Activated CD4-positive, alpha-beta T cell treated with anti-CD3 and anti-CD28 coated beads, Interleukin-2, amount 50 U/mL, for 16 hours (primary cell): ENCODE measurements at places on chromosomes 16 and 17.
A peak's percentile ranks its signal among the peaks of the same experiment; 100 is the strongest.

DNA sequence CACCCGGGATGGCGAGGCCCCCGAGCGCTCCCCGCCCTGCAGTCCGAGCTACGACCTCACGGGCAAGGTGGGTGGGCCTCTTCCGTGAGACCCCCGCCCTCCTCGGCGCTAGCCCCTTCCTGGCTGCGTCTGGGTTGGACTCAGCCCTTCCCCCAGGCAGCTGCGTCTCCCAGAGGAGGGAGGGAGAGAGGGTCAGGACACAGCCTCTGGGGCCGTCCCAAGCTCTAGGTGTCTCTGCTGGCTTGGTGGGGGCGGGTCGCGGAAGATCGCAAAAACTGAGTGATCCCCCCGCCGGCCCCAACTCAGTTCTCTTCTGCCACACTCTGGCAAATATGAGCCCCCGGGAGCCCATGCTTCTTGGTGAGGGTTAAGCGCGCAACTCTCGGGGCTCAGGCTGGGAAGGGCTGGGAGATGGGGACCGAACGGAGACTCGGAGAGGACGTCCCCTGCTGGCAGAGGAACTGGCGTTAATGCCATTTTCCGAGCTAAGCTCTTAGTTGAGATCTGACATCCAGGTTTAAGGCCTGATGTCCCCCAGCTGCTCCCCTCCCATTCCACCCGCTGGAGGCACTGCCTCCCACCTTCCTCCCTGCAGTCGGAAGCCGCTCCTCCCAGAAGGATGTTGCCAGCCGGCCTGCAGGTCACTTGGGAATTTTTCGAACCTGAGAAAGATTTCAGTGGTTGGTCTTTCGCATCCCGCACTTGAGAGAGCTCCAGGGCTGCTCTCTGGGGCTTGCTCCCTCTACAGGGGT is 419 bp downstream of the RAB37 start:
- DNase-seq = peak; percentile 51

DNA sequence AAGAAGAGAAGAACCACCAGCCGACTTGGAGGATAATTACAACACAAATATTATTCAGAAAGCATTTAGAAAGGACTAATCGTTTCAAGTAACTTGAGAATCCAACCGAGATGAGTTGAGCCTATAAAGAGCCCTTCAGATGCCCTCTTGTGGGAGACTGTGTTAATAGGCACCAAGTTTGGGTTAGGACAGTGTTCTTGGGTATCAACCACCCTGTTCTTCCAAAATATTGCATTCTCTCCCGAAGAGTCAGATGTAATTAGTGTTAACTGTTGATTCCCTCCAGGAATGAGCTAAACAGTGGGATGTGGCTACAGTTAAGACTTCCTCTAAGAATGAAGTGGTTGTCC is 87.8 kb upstream of the NOL11 start:
- DNase-seq = no peak

GRCh38 chr17:46063241-46063640 is 64.2 kb downstream of the STH start:
- no peak for DNase-seq

- DNase-seq = no peak
These were observed 102.6 kb upstream of the ZNF750 start for GRCh38 chr17:82942166-82943130.

- DNase-seq = no peak
These were observed 1060.2 kb downstream of the CDH11 start for GRCh38 chr16:64061621-64062020.

DNA sequence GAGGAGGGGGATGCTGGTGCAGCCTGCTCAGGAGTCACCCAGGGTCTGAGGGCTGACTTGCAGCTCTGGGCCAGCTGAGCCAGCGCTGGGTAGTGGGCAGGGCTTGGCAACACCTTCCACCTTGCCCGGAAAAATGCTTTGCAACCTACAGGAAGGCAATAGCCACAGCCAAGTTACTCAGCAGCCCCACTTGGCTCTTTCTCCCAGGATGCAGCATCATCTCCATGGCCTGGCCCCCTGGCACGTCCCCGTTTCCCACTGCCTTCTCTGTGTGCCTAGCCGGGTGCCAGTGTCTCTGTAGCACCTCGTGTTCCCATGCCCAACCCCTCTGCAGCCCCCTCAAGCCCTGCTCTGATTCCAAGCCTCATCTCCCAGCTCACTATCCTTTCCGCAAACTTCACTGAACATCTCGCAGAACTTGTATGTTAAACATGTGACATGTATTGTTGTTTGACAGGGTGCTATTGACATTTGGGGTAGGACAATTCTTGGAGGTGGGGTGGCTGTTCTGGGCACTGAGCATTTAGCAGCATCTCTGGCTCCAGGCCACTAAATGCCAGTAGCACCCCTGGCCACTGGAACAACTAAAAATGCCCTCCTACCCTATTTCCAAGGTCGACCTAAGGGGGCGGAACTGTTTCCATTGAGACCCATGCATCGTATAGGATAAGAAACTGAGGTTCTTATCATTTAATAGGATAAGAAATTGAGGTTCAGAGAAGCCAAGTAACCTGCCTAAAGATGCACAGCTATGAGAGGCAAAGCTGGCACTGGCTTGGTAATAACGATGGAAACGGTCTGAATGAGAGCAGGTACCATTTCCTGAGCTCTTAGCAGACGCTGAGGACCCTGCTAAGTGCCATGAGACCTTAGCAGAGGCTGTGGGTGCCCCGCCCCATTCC is 12.2 kb downstream of the DEXI start:
- DNase-seq = no peak

DNA sequence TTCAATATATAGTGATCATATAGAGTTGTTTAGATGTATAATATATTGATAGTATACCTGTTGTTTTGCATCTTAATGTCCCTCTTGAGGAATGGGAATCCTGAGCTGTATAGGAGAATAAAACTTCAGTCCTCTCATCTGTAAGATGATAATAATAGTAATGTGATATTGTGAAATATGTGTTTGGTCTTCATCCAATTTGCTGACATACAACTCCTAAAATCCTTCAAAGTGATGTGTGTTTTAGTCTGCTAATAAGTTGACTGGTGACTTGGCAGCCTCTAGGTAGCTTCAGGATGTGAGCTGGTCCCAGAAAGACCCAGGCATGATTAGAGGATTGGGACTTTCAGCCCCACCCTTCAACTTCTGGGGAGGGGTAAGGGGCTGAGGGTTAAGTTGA is 22.8 kb upstream of the NFAT5 start:
- no peak for DNase-seq

DNA sequence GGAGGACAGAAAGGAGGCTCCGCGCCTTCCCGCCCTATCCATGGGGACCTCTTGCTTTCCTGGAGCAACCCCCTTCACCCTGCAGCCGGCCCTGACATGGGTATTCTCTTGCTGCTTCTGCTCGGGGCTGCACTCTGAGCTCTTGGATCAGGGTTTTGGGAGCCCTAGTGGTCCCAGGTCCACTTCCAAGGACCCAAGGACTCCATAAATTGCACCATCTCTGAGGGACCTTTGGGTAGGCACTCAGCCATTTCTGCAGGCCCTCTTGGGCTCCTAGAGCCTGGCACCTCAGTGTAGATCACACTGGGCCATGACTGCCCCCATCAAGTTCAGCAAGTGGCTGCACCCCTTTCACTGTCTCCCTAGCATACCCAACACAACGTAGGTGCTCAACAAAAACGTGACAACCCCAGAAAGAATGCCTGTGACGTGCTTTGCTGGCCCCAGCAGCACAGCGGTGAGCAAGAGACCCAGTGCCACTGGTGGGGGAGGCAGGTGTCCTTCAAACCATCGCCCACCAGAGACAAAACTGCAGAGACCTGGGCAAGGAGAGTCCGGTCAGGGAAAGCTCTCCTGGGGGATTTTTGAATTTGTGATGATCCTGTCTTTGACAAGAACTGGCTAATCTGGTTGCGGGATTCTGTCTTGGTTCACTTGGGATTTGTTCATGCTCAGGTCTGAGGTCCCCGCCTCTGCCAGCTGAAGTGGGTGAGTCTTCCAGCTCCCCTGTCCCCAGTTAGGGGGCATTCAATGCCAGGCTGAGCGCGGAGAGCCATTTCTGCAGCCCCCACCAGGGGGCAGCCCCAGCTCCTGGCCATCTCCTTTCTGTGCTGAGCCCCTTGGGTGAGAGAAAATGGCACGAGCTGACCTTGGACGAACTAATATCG is 2.5 kb upstream of the RAB11FIP4 start:
- DNase-seq = peak; percentile 33

GRCh38 chr16:649631-650030 is 466 bp downstream of the WDR90 start:
- DNase-seq = peak; percentile 30

GRCh38 chr16:67169011-67169451 is 1.3 kb upstream of the NOL3 start:
- no peak for DNase-seq
